NCI-H69 (cell line): ENCODE measurements at places on chromosomes 12 and 14.

DNA sequence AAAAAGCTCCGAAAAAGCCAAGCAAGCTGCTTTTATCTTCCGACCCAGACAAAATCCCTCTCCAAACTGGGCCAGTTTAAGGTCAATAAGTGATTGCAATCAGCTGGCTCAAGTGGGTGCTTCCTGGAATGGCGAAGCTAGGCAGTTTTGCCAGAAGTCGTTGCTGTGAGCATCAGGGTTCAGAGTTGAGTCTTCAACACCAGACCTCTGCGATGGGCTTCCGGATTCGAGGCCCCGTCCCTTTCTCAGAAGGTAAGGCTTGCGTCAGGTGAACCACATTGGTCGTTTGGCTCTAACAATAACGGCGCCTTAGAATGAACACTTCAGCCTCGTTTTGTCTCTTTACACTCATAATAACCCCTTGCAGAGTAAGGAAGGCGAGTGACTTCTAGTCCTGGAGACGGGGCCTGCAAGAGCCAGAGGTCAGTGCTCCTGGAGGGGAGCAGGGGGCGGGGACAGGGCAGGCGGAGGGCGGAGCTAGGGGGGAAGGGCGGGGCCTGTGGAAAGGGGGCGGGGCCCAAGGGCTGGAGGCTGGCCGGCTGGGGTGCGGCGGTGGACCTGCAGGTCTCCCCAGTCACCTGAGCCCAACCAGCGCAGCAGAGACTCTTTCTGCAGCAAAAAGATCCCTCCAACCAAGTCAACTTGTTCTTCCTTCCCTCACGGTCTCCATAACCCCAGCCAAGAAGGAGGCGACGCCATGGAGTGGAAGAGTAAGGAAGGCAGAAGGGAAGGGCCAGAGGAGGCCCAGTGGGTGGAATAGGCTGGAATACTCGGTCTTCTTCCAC is 34.0 kb upstream of the NFYB start:
- DNase-seq = no peak

DNA sequence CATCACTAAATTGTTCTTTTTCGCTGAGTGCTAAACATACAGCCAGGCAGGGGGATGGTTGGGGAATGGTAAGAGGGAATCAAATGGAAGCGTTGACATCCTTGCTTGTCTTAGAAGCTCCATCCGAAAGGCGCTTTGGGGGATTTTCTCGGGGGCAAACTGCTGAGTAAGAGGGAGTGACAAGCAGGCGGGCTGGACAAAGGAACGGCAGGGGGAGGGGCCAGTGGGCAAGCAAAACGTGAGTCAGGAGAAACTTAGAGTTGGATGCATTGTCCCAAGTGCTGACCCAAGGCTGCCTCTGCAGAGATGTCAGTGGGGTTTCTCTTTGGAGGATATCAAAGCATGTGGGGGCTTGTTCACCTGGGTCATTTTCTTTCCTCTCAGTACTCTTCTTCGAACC is 480.5 kb downstream of the VRK1 start:
- DNase-seq = no peak

- no peak for DNase-seq
Observed at GRCh38 chr12:75260316-75260715, 50.7 kb upstream of the KCNC2 start.

- peak; percentile 38 for DNase-seq
Observed at GRCh38 chr14:95959317-95959716, 79.8 kb upstream of the C14orf132 start.

GRCh38 chr12:116697716-116698115 is 40.2 kb downstream of the SPRING1 start:
- no peak for DNase-seq

- peak; percentile 86 for DNase-seq
Observed at GRCh38 chr12:44519931-44520330, 356.2 kb downstream of the NELL2 start.

GRCh38 chr12:4807116-4807783 is 87.0 kb downstream of the GALNT8 start:
- DNase-seq = no peak

DNA sequence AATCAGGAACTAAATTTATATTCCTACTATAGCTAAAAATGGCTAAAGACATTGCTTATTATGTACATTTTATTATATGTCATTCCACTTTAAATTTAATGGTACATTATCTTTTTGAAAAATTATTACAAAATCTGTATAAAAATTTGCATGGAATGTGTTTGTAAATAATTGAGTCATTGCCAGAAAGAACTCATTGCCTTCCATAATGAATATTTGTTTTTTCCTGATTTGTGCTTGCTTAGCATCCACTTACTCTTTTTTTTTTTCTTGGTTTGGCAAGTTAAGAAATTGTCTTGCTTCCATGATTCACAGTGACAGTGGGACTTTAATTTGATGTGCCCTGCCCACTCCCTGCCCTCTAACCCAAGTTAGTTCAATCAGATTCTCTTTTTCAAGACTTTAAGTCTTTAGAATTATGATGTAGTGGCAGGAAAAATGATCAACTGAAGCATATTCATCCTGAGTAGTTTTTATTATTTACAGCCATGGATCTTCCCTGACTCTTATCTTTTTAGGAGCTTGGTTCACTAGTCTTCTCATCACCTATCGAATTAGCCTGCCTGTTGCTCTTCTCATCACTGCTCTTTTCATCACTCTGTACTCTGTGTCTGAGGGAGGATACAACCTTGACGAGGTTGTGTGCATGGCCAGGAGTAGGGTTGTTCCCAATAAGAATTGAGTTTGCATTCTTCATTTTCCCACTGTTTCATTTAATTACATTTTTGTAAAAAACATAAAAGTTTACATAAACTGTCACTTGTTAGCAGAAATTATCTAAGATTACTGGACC is 442.0 kb downstream of the BTG1 start:
- peak; percentile 45 for DNase-seq

- DNase-seq = no peak
Observed at GRCh38 chr14:97270308-97270707, 473.1 kb downstream of the VRK1 start.

GRCh38 chr12:6074979-6075585 is 49.4 kb downstream of the VWF start:
- no peak for DNase-seq
